ENCODE measurements at places on chromosomes 2 and 18.

DNA sequence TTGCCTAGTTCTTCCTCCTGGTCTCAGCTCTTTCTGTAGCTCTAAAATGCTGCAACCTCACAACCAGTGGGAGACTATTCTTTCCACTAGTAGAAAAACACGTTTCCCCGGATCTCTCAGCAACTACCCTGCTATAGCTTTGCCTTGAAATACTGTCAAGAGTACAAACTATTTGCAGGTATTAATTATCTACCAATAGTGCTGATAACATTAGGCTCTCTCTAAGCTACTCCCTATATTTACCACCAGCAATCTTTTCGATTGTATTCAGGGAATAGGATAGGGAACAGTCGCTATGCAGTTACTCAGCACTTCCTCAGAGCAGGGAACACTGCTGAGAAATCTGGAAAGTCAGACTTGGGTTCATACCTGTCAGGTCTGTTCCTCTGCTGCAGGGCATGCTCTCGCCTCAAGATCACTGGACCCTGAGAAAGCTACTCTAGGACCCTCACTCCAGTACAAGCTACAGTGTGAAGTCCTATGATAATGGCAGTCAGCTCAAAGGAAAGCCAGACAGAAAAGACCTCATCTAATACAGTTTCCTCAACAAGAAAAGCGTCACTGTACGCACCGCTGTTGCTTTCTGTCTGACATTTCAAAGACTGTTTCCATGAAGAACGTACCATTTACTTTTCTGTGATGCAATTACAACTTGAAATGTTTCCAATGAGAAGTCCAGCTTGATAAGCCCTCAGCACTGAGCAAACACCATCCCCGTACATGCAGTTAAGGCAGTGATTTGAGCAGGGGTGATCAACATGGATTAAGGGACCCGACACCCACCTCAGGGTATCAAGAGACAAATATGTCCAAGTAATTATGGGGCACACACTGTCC, 22.7 kb downstream of the GDF7 start:
- DNase-seq = no peak

DNA sequence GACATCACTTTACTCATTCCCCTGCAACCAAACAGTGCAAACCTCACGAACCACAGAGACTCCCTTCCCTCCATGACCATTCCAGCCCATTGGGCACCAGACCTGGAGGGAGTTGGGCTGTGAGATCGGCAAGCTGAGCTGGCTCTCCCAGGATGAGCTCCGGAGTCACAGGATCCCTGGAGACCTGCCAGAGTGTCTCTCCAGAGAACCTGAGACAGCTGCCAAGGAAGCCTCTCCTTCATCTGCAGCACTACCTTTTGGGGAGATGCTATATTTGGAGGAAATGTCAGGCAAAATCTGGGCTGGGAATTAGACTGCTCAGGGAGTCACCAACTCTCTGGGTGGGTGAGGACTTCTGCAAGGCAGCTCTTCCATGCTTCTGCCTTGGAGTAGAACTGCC, 417.4 kb downstream of the TNS1 start:
- DNase-seq = no peak

DNA sequence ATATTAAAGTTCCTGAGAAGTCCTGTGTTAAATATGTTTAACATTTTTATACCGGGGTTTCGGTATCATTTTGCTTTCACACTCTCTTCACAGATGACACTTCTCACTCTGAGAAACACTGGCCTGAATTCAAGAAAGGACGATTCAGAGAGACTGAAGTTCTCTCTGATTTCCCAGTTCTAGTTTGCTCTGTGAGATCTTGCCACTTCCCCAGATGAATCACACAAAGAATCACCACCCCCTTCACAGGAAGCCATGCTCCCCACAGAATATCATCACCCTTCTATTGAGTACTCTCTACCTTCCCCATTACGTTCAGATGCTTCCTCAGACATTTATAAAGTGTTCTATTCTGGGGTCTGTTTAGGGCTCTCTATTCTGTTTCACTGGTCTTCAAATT, 16.1 kb upstream of the CD207 start:
- no peak for DNase-seq

DNA sequence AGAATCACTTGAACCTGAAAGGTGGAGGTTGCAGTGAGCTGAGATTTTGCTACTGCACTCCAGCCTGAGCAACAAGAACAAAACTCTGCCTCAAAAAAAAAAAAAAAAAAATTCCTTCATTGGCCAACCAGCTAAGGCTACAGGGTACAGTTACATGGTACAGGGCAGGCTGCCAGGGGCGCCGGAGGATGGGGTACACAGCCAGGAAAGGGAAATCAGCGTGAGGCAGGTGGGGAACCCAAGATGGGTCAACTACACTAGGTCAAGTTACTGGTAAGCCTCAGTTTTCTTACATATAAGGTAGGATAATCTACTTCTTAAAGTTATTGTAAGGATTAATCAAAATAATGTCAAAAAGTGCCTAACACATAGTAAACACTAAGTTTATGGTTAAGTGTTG, 142.6 kb upstream of the MSH6 start:
- no peak for DNase-seq

DNA sequence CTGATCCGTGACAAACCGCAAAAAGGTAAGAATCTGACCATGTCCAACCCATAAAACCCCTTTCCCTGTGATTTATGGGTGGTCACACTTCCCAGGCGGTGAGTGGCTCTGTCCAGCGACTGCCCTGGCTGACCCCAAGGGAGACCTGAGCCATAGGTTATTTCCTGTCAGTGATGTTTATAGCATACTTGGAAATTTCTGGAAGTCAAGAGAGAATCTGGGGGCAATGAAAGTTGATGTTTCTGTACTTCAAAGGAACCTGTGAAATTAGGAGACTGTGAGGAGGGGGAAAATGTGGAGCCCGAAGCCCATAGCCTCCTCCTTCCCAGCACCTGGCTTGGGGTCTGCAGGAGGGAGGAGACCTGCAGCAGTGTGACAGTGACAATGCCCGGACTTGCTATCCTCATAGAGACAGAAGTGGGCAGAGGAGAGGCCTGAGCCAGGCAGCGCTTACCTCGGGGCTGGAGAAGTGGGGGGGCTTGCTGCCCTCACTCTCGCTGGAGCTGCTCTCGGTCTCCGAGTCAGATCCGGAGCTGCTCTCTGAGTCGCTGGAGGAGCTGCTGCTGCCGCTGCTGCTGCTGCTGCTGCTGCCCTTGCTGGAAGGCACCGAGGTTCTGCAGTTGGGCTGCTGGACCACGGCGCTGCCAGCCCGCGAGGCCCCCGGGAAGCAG, 111.3 kb upstream of the REV1 start:
- no peak for DNase-seq
